ENCODE measurements at places on chromosomes 5 and 9. TPM values are rescaled to one million over a fixed set of nuclear protein-coding genes. Genes with fewer than 3 reads are reported as not detected.
A peak's percentile ranks its signal among the peaks of the same experiment; 100 is the strongest.

DNA sequence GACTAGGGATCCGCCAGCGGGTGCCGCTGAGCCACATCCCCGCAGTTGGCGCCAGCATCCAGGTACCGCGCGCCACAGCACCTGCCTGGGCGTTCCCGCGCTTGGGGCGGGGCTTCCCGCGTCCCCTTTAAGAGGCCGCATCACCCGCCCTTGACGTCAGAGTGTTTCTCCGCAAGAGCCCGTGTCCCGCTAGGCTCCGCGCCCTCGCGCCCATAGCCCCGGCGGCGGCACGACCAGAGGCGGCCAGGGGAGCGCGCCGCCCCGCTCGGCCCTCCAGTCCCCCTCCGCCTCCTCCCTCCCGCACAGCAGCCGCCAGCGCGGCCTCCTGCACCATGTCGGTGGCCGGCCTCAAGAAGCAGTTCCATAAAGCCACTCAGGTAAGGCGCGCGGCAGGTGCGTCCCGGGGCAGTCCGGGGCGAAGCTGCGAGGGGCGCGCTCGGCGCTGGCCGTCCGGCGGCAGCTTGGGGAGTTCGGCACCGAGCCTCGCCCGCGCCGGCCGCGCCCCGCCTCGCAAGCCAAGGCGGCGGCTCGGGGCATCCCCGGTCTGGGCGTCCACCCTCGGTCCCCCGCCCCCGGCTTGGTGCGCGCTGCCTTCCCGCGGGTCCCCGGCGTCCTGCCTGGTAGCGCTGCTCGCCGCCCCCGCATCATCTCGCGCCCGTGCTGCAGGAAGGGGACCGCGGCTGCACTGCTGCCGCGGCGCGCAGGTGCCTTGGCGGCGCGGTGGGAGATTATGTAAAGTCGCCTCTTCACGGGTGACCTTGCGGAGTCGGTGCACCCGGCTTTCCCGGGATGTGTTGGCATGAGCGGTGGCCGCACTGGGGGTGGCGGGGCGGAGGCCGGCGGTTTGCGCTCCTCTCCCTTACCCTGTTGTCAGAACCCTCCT lies at the start of gene SH3GL2:
SH3GL2 (plus strand) TSS at position 156 of the 883 bp plus-strand sequence.
- no peak for DNase-seq

- no peak for DNase-seq
Observed at GRCh38 chr5:142826741-142827492, 56.7 kb downstream of the ARHGAP26 start.

DNA sequence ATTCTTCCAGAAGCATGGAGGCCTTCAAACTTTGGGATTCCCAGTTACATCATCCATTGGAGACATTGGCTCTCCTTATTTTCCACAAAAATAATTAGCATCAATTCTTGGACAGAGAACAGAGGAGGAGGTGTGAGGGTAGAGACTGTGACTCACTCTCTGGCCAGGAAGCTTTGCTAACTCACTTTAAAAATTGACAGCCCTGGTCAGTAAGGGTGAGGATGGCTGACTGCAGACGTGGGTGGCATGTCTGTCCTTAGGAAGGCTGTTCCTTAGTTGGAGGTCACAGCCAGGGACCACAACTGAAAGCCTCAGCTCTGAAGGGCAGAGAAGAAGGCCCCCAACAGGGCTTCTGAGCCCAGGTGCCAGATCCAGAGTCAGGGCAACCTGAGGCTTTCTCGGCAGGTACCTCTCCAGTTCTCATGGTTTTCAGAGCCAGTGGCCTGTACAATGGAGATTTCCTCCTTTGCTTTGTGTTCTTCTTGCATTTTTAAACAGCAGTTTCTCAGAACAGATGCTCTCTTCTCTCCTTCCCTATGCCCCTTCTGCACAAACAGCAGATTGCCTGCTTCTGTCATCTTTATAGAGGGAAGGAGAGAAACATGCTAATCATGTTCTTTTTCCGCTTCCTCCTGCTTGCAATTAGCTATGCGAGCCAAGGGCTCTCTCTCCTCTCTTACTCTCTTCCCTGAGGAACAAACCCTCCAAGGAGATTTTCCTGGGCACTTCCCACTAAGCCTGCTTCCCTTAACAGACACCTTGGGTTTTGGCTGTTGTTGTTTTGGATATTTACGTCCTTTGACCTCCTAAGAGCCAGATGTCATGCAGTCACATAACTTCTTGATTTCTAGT lies 92.5 kb upstream of the ZNF366 start:
- DNase-seq, result no peak

DNA sequence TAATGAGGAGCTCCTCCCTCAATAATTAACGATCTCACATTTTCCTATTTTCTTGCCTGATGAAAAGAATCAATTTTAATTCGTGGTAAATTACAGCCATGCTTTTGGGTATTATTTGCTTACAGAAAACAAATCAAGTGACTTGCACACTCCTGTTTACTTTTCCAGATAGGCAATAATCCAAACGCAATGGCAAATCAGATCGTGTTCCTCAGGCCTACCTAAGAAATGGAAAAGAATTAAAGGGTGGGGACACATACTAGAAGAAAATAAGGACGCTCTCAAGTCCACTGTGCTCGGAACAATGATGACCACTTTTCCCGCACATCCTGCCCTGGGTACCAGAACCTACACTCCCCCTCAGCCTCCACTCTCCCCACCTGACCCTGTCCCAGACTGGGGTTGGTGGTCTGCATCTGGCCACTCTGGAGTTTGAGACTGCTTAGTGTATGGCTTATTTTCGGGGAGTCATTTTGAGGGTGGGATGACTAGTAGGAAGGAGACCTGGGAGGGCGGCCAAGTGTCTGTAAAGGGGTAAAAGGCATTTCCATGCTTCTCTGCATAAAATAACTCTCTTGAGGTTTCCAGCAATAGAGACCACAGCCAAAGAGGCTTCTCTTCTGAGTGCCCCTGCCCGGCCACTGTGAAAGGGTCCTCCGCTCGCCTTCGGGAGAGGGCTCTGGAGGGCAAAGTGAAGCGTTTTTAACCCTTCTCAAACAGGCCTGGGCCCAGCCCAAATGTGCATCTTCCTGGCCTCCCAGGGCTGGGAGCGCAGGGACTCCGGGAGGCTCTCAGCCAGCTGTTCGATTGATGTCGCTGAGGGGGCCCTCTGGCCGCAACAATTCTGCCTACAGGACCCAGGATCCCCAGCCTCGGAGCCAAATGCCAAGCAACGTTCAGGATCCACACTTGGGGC lies 4.5 kb upstream of the OTP start:
- DNase-seq, result no peak

- no peak for DNase-seq
Observed at GRCh38 chr5:30734118-30734517, 459.4 kb upstream of the CDH6 start.

- DNase-seq, result peak; percentile 46
Observed at GRCh38 chr9:3880851-3881250, 355.1 kb upstream of the RFX3 start.

DNA sequence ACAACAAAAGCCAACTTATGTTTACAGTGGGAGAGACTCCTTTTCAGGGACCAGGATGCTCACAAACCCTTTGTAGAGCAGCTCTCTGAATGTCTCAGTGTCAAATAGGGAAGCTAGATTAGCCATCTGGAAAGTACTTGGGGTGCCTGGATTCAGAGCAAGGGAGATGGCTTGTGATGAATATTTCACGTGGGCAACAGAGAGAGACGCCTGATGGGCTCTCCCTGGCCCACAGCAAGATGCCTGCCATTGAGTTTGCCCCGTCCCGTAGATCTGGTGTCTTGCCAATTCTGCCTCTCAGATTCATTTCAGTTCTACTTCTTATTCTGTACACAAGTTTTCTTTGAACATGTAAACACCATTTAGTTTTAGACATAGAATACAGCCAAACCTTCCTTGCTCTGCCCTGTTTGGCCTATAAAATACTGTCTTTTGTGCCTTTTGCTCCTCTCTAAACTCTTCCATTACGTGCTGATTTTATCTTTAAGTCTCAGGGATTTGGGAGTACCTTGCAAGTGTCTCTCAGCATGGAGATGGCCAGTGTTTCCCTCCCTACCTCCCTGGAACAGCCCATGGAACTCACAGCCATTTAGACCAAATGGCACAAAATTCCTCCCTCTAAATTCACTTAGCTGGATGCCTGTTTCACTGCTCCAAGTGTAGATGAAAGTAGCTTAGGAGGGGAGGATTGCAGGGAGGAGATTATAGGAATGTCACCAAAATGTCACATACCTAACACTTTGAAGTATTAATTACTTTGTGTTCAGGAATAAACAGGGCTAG lies 234.3 kb downstream of the SAXO1 start:
- DNase-seq, result no peak

- DNase-seq, result no peak
Observed at GRCh38 chr9:18720691-18721090, 246.7 kb downstream of the ADAMTSL1 start.

DNA sequence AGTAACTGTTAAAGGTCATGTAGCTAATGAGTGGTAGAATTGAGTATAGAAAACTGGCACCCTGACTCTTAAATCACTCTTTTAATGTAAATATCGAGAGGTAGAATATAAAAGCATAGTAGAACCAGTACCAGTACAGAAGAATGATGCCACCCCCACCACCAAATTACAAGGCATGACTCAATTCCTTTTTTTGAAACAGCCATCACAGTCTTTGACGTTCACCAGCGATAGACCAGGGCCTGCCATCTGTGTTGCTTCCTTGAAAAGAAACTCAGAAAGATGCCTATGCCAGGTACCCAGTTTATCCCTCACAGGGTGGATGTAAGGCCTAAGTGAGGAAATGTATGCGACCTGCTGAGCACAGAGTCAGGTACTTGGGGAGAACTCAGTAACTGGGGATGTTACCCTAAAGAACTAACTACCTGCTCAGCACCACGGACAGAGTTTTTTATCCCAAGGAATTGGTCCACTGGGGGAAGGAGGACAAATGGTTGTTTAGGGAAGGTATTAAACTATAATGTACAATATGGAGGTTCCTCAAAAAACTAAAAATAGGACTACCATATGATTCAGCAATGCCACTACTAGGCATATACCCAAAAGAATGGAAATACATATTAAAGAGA lies 116.5 kb downstream of the BRINP1 start:
- no peak for DNase-seq

- no peak for DNase-seq
Observed at GRCh38 chr9:84705128-84705527, 35.6 kb downstream of the NTRK2 start.

DNA sequence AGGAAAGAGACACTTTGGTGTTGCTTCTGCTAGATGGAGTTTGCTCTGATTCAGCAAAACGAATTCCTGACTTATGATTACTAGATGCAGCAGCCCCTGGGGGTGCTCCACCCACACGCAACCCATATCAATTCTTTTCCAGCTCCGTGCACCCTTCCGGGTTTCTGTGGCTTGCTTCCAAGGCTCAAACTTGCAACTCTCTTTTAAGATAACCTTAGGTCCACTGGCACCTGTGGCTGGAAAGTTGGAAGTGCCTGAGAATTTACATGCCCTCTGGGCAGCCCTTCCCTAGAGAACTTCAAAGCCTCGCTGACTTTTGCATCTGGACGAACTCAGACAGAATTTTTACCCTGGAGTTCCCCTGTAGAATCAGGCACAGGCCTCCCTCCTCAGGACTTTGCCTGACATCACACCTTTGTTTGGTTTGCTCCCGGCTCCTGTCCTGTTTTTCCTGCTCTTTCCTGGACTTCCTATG lies 224.9 kb downstream of the SNX18 start:
- no peak for DNase-seq

GRCh38 chr9:114484854-114485443 lies 20.3 kb downstream of the WHRN start:
- peak; percentile 45 for DNase-seq

- DNase-seq, result no peak
Observed at GRCh38 chr5:137651022-137651421, 84.9 kb downstream of the KLHL3 start.

- no peak for DNase-seq
Observed at GRCh38 chr9:91890662-91891061, 59.4 kb downstream of the ROR2 start.

DNA sequence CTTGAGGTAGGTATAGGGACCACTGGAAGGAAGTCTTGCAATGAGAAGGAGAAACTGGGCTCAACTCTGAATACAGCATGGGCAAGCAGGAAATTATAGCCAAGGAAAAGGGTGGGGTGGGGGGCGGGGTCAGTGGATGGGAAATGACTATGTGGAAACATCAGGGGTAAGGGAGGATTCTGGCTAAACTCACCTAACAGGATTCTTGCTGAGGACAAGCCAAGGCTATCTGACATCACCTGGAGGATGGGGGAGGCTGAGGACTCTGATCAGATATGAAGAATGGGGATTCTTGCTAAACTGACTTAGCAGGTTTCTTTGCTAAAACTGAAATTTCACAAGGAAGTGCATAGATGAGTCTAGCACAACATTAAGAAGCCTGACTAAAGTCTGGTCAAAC lies 40.8 kb downstream of the CTSL start:
- DNase-seq, result no peak

DNA sequence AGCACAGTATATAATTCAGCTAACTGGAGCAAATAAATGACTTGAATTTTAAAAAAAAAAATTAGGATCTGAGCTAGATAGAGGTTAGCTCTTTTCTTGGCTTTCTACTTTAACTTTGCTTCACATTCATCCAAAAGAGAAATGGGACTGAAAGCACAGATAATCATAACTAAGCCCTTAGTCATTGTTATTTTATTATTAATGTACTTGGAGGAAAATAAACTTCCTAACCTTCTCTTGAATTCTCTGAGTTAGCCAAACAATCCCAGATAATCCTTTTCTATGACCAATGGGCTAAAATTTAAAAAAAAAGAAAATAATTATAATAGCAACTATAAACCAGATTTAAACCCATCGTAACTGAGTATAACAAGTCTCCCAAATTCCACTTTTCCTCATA lies 57.6 kb upstream of the RASA1 start:
- peak; percentile 7 for DNase-seq

- DNase-seq, result no peak
Observed at GRCh38 chr9:18421391-18421790, 52.6 kb upstream of the ADAMTSL1 start.

GRCh38 chr9:127181595-127182190 lies 59.3 kb upstream of the ANGPTL2 start:
- DNase-seq, result no peak

DNA sequence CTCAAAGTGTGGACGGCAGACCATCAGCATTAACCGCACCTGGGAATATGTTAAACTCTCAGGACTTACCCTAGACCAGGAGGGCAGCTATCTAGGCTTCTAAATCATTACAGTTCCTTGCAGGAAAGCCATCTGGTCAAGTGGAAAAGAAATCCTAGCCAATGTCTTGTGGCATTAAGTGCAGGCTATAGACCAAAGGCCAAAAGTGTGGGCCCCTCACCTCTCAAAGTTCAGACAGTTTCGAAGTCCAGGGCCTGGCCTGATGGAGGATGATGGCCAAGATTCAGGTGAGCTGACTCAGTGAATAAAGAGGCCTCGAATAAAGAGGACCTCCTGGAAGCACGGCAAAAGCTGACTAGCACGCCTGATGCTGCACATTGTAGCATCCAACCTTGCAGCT lies 24.0 kb upstream of the PTPN3 start:
- no peak for DNase-seq

Gene TRIM14
- 8.3 TPM for polyA plus RNA-seq

Gene FGF18
- polyA plus RNA-seq, result 0.27 TPM

Gene CNTNAP3
- polyA plus RNA-seq, result 1.8 TPM

Gene CDC20B
- not detected for polyA plus RNA-seq

Gene C5
- 2.2 TPM for polyA plus RNA-seq

Gene NUTM2G
- polyA plus RNA-seq, result not detected

Gene CA9
- polyA plus RNA-seq, result 1.3 TPM

Gene PSMB7
- polyA plus RNA-seq, result 396 TPM

Gene IFNA13
- polyA plus RNA-seq, result not detected

Gene NKD2
- not detected for polyA plus RNA-seq

Gene COL23A1
- polyA plus RNA-seq, result not detected

Gene GABRP
- not detected for polyA plus RNA-seq

All from AG04450 (cell line).